ENCODE measurements at places on chromosomes 2 and 18. TPM values are rescaled to one million over a fixed set of nuclear protein-coding genes. Genes with fewer than 3 reads are reported as not detected.

REEP1 gene
- 0.68 TPM for total RNA-seq

TUBB8B gene
- total RNA-seq, result not detected

EFEMP1 gene
- 40.4 TPM for total RNA-seq

CFAP53 gene
- total RNA-seq, result 0.19 TPM

CABYR gene
- total RNA-seq, result 22.8 TPM

GKN2 gene
- 4.3 TPM for total RNA-seq

SNORC gene
- 7.9 TPM for total RNA-seq

PPM1B gene
- total RNA-seq, result 33.2 TPM

HOXD9 gene
- 1.8 TPM for total RNA-seq

GREB1L gene
- total RNA-seq, result 1.6 TPM

NT5C1B gene
- total RNA-seq, result not detected

NT5DC4 gene
- total RNA-seq, result not detected

PLEKHH2 gene
- total RNA-seq, result 0.89 TPM

STARD6 gene
- total RNA-seq, result not detected

PRSS56 gene
- 0.20 TPM for total RNA-seq

TLX2 gene
- 0.47 TPM for total RNA-seq

DOK6 gene
- total RNA-seq, result not detected

ACTG2 gene
- not detected for total RNA-seq

CNGA3 gene
- total RNA-seq, result not detected

RFX8 gene
- not detected for total RNA-seq

DNPEP gene
- 55.6 TPM for total RNA-seq

PRKCE gene
- total RNA-seq, result 9.0 TPM

All from A549 treated with ZK216348 at 1 μM for 4 hours (cell line).